ENCODE measurements at places on chromosomes 1 and 21. TPM values are rescaled to one million over a fixed set of nuclear protein-coding genes. Genes with fewer than 3 reads are reported as not detected.

DNA sequence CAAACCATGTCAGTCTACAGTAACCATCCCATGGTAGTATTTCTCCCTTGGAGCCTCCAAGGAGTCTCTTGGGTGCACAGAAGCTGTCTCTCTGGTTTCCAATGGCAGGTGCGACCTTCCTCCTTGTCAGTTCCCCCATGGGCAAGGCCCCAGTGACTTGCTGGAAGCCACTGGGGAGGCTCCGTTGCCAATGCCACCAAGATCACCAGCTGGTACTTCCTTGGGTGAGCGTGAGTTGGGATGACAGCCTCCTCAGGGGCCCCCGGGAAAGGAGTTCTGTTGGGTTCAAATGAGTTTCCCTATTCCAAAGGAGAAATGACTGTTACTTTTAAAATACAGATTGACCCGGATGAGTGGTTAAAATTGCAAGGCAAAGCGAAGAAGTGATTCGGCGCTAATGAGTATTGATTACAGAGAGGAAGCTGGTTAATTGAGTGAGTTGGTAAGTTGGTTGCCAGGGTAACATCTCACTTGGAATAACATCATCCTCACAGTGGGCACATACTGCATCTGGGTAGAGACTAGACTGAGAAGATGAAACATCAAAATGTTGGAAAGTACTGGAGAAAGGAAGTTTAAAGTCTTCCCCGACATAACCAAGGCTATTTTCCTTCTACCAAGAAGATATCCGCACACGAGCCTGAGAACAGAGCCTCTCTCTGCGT lies 53.0 kb upstream of the LAPTM5 start:
- no peak overlapping the region for H3K27ac ChIP-seq
- no peak overlapping the region for H3K4me3 ChIP-seq
- no peak for DNase-seq
- peaks cover 55% of the 10 kb centered on the region for H3K27me3 ChIP-seq
- H3K36me3 ChIP-seq: peaks cover 7% of the 10 kb centered on the region

DNA sequence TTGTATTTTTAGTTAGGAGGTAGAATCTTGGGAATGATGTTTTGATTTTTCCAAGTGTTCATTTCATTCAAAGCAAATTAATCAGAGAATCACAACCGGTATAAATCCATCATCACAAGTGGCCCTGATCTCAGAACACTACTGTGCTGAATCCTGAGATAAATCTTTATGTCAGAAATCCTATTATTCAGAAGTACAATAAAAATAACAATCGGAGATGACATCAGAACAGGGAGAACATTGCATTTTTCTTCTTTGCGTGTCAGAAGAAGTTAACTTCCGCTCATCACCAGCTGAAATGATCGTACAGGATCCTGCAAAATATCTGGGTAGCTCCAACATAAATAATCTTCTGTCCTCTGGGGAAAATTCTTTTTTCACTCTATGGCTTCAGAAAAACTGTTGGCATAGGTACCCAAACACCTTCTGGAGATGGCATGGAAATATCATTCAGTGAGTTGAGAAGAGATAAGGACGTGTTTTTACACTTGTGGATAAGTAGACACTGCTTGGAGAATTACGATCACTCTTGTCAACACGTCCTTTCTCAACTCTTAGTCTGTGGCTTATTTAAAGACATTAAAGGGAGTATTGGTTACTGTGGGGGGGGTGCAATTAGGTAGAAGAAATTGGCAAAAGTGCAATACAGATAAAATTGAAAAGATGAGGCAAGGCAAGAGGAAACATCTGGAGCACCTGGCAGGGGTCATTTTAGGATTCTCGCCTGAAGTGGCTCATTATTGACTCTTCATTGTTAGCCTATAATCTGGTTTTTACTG lies 46.9 kb upstream of the SMYD2 start:
- no peak overlapping the region for H3K27ac ChIP-seq
- H3K4me3 ChIP-seq: no peak overlapping the region
- H3K4me1 ChIP-seq: peaks cover 3% of the 10 kb centered on the region
- H3K36me3 ChIP-seq: peaks cover 2% of the 10 kb centered on the region

- peaks cover 34% of the 10 kb centered on the region for H3K4me1 ChIP-seq
- H3K27ac ChIP-seq: peak overlapping the region; percentile 14
- no peaks in the 10 kb centered on the region for H3K36me3 ChIP-seq
- no peaks in the 10 kb centered on the region for H3K27me3 ChIP-seq
- H3K4me3 ChIP-seq: no peak overlapping the region
Observed at GRCh38 chr1:34863501-34863900, 4.0 kb upstream of the SMIM12 start.

DNA sequence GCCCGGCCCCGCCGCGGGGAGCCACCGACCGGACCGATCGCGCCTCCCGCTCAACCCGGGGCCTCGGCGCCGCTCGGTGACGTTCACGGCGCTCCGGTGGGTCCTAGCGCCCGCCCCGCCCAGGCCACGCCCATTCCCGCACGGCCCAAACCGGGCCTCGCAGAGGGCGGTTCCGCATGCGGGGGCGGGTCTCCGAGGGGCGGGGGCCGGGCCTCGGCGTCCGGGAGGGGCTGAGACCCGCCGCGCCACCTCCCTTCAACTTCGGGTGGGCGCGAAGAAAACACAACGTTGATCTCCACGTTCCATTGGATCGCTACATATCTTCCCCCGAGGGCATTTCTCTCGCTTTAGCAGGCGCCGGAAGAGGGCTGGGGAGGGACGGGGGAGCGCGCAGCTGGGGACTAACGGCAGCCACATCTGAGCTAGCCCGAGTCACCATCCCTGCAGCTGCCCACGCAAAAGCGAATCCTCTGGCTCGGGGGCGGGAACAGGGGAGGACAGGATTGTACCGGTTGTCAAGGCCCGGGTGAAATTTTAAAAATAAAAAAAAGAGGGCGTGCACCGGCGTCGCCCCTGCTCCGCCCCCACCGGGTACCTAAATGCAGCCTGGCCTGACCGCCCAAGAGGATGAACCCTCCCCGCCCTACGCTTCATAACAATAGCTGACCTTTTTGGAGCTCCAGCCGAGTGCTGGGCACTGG lies at the start of gene MAD2L2:
Gene MAD2L2, minus strand, starts transcription at position 78 of the 701 bp plus-strand sequence. CDS start 547 bp downstream, outside the sequence.
- H3K27ac ChIP-seq: peak within 1 kb of the TSS; percentile 86
- H3K27me3 ChIP-seq: no peaks in the 10 kb centered on the region
- peak within 1 kb of the TSS; percentile 93 for H3K4me3 ChIP-seq
- DNase-seq: peak; percentile 90
- peaks cover 18% of the 10 kb centered on the region for H3K4me1 ChIP-seq

- H3K4me3 ChIP-seq: peak overlapping the region; percentile 100
- H3K27me3 ChIP-seq: no peaks in the 10 kb centered on the region
- peaks cover 15% of the 10 kb centered on the region for H3K4me1 ChIP-seq
- H3K27ac ChIP-seq: peak overlapping the region; percentile 59
- no peak for DNase-seq
Observed at GRCh38 chr1:52402860-52403240, 1.4 kb downstream of the ORC1 start.

DNA sequence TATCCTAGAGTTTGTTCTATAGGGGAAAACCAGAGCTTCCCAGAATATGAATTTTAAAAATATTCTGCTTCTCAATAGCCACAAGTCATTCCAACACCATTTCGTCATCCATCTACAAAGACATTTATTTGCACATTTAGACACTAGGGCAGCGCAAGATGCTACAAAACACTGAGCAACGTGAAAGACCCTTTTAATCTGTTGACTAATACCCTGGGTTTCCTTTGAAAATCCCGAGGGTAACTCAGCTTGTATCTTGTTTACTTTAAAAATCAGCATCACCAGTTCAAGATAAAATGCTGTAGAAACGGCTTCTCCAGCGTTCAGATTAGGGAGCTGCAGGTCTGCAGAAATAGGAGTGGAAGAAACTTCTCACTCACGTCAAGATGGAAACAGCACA lies 13.5 kb downstream of the PDPN start:
- H3K36me3 ChIP-seq: peaks cover 6% of the 10 kb centered on the region
- H3K27me3 ChIP-seq: peaks cover 34% of the 10 kb centered on the region
- H3K4me3 ChIP-seq: no peak overlapping the region
- peaks cover 2% of the 10 kb centered on the region for H3K4me1 ChIP-seq
- DNase-seq: no peak
- H3K27ac ChIP-seq: no peak overlapping the region

The CCDC185 gene
- not detected for total RNA-seq

The GREM2 gene
- 8.5 TPM for total RNA-seq

- H3K36me3 ChIP-seq: no peaks in the 10 kb centered on the region
- H3K27ac ChIP-seq: peak overlapping the region; percentile 57
- H3K27me3 ChIP-seq: no peaks in the 10 kb centered on the region
- no peak for DNase-seq
Observed at GRCh38 chr1:234746798-234747196, 136.8 kb upstream of the IRF2BP2 start.
